DMS53 (cell line): ENCODE measurements at places on chromosomes 1 and 21.

- no peak for DNase-seq
Measured at GRCh38 chr1:183571678-183572268, 18.5 kb downstream of the NCF2 start.

- peak; percentile 87 for DNase-seq
Measured at GRCh38 chr1:63523738-63524137, 413 bp downstream of the EFCAB7 start.

- DNase-seq = no peak
Measured at GRCh38 chr1:4614371-4615137, 39.9 kb upstream of the AJAP1 start.

GRCh38 chr1:182580736-182581135 lies 8.3 kb downstream of the RNASEL start:
- DNase-seq = peak; percentile 83

DNA sequence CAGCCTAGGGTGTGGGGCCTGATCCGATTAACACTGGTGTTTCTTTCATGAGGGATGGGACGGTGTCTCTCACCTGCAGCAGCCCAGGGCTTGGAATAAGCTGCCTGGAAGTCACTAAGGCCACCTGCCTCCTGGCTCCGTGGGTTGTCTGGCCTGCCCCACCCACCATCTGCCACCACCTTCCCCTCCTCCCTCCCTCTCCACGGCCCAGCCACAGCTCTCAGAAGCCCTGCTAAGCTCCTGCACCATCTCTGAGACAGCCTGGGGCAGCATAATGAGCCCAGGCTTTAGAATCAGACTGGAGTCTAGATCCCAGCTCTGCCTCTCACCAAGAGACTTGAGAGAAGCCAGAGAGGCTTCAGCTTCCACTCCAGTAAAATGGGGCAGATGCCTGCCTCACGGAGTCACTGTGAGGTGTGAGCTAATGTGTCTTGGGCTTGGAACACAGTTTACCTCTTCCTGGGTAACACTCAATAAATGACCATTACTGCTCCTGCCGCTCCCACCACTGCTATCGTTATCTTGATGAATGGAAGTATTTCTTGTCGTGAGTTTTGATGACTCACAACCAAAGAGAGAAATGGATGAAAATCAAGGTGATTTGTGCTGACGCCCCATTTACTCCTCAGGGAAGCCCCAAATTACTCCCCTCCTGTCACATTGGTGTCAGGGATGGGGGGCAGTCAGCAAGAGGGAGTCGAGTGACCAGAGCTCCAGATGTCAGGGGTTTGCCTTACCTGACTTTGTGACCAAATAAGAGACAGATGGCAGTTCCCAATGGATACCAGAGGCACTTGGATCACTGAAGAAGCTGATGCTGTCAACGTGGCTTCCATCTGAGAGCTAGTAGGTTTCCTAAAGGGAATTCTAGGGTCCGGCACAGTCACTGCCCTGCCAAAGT lies 23.5 kb upstream of the C1QA start:
- peak; percentile 73 for DNase-seq

DNA sequence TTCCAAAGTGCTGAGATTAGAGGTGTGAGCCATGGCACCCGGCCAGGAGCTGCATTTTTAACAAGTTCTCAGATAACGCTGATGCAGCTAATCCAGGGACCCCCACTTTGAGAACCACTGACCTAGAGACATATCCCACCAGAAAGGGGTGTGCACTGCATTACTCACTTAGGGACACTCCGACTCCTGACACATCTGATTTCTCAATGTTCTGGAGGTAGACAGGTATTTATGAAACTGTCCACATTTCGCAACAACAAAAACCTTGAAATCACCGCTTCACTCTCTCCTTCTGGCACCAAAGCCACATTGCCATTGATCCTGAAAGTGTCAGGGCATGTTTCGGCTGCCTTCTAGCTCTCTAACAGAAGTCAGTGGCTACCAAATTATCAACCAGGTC lies 23.2 kb upstream of the CAMTA1 start:
- DNase-seq = no peak
